Renal cortical epithelial cell (primary cell): ENCODE measurements at places on chromosomes 12 and 14. TPM values are rescaled to one million over a fixed set of nuclear protein-coding genes. Genes with fewer than 3 reads are reported as not detected.

EXOC5 gene
- total RNA-seq: 74.8 and 83.0 TPM in 2 replicates

BCL2L14 gene
- total RNA-seq: 0.17 and 0.40 TPM in 2 replicates

DNA sequence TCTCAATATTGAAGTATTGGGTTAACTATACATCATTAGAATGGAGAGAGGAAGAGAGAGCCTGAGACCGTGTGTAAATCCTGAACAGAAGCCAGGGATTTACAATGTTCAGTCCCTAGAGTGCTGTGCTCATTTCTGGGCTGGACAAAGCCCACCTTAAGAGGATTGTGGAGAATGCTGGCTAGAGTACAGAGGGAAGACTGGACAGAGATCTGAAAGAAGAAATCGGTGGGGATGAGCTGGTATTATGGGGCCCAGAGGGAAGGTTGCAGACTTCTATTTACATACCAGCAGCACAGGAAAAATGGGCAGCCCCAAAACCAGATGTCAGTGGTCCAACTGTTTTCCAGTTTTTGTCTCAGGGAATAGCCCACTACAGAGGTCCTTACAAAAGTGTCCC, 42.3 kb downstream of the RTN1 start:
- DNase-seq: no peak

- DNase-seq: no peak
These were observed 75.6 kb upstream of the HECTD1 start for GRCh38 chr14:31283153-31283552.

PRICKLE1 gene
- total RNA-seq: 11.6 and 130 TPM in 2 replicates

- DNase-seq: peak; percentile 72
These were observed 1.5 kb upstream of the NTS start for GRCh38 chr12:85872497-85873091.

DNA sequence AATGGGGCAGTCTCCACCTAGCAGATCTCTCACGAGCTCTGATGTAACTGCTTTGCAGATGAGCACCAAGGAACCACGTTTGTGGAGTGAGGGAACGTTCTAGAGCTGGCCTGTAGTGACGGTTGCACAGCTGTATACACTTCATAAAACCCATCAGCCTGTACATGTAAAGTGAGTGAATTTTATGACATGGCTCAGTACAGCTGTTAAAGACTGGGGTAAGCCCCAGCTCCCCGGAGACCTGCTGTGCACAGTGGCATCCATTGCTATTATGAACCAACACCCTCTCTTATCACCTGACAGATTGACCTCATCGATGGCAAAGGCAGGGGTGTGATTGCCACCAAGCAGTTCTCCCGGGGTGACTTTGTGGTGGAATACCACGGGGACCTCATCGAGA, 20.6 kb downstream of the KMT5A start:
- DNase-seq: no peak

DNA sequence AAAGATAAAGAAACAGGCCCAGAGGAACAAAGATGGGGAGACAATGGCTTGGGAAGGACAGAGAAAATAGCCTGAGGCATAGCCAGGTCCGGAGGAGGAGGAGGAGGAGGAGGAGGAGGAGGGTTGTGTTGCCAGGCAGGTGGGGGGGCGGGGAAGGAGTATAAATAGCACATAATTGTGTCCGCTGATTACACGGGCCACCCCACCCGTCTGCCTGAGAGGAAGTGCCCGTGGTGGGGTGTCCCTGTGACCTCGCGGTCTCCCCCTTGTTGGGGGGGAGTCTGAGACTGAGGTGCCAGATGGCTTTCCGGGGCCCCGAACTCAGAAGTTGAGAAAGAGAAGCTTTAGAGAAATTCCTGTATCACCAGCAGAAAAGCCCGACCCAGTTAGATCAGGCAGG, 1.9 kb upstream of the SP7 start:
- no peak for DNase-seq

AICDA gene
- 0.30 and 0.52 TPM in 2 replicates for total RNA-seq

- no peak for DNase-seq
These were observed 8.5 kb downstream of the BORCS5 start for GRCh38 chr12:12365446-12365802.

DNA sequence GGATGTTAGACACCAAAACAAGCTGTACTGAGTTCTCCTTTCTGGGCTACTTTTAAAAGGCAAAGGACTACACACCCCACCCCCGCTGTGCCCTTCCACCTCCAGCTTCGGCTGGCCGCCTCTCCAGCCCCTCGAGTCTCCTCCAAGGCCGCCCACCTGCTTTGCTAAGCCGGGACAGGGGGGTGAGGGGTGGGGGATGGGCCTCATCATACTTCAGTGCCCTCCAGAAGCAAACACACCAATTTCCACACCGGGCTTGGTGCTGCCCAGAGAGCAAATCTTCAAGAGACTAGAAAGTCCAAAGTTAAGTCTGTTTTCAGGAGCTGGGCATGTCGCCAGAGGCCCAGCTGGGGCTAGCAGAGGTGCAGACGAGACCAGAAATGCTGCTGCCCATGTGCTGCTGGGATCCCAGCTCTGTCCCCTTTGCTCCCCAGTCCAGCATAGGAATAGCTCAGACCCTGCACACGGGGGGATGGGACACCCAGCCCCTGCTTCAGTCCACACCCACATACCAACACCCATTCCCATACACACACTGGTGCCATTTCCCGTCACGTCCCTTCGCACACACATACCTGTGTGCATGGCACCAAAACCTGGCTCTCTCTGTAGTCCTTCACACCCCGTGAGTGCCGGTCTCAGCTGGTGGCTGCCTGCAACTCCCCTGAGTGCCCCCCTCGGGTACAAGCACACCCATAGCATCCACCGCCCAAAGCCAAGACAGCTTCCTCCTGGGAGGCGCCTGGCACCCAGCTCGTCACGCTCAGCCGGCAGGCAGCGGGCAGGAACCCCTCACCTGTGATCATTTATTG, 1.0 kb downstream of the SLC6A12 start:
- peak; percentile 76 for DNase-seq

DNA sequence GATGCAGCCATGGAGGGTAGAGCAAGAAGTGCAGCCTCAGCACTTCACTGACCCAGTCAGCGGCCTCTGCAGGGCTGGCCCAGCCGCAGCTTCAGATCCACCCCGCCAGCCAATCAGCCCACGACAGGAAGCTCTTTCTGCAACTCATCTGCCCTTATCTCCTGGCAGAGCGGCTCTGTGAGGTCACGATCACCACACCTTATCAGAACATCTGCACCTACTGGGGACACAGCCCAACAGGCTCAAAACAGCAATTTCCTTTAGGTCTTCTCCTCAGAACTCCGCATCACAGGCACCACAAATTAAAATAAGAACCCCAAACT, 287.3 kb downstream of the BCL11B start:
- DNase-seq: no peak

DTX1 gene
- 0.35 TPM in 1 of 2 replicates, not detected in the other for total RNA-seq

DNA sequence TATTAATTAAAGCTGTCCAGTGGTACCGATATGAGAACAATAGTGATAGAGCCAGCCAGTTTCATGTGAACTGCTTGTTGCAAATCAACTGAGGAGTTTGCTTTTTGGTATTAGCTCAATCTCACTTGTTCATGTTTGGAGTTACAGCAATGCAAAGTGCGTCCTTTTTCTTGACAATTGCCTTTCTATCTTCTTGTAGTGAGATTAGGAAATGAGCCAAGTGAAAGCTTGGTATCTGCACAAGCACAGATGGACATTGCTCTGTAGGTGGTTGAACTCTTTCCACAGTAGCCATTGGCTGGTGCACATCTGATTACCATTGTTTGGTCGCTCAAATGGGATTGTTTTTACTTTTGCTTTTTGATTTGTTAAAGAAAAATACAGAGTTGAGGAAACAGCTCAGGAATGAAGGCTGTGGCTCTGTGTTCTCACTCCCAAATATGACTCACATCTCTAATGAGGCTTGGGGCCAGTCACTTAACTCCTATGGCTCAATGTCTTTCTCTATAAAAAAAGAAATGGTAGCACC, 241.4 kb downstream of the BMP4 start:
- DNase-seq: peak; percentile 93
